Stimulated activated CD4-positive, alpha-beta T cell treated with anti-CD3 and anti-CD28 coated beads, Interleukin-15, amount 100 ng/mL, for 48 hours (primary cell): ENCODE measurements at places on chromosomes 7 and 10.

- DNase-seq = no peak
These were observed 198.1 kb upstream of the HABP2 start for GRCh38 chr10:113354711-113355110.

- DNase-seq = no peak
These were observed 21.4 kb upstream of the KIF20B start for GRCh38 chr10:89679986-89680385.

- DNase-seq = no peak
These were observed 1.9 kb upstream of the GPER1 start for GRCh38 chr7:1085910-1086421.

- no peak for DNase-seq
These were observed 27.0 kb upstream of the PODXL start for GRCh38 chr7:131583430-131583829.

DNA sequence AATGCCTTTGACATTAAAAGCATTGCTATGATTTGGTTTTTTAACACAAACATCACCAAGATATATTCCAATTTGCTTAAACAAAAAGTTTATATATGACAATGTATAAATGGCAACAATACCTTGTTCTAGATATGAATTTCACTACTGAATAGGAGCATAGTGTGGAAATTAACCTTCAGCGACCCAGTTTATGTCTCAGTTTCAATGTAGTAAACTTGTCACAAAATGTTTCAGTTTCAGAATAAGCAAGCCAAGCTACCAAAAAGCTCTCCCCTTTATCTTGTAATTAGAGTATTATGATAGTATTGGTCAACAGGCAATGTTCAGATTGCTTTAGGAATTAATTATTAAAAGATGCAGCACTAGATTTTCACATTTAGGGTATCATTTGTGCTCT, 99.6 kb upstream of the PCDH15 start:
- no peak for DNase-seq
